AG08396 (cell line): ENCODE measurements at places on chromosomes 1 and 21.
A peak's percentile ranks its signal among the peaks of the same experiment; 100 is the strongest.

DNA sequence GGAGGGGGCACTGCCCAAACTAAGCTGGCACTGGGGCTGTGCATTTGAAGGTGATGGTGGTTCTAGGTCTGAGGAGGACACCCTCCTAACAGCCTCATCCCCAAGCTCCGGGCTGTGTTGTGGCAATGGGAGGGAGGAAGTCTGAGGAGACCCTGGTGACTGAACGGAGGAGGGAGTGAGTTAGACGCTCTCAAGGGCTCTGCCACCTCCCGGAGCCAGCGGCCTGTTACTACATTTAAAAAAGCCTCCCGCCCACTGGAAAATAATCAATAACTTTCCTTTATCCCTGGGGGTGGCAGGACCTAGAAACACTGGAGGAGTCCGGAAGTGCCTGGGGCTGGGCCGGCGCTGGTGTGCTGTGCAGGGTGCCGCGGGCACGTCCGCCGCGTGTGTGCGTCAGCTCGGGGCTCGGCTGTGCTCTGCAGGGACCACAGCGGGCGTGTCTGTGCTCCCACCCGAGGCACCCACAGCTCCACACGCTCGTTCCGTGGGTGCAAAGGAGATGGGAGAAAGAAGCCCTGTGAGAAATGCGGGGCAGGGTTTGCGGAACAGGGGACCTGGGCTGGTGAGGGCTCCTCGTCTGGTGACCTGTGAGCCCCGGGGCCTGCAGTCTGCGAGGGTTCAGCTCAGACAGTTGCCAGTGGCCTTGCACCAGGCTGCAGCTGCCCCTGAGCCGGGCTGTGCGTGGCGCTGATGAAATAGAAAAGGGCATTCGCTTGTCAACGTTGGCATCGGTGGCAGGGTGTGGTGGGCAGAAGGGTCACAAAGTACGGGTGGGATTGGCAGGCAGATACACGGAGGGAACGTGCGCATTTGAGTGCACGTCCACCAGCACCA lies 5.3 kb downstream of the SAMD11 start:
- DNase-seq, result no peak

DNA sequence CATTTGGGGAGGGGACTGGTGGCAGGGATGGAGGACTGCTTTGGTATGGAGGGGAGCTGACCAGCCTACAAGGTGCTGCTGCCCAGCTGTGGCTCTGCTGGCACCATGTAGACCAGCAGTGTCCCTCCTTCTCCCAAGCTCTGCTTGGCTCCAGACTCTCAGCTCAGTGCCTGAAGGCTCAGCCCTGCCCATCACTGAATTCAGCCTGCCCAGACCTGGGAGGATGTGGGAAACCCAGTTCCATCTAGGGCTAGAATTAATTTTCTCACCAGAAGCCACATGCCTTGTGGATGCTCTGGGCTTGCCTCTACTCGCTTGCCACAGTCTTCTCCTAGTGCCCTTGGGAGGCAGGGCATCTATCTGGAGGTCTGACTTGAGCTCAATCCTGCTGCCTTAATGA lies 195.0 kb upstream of the EDN2 start:
- DNase-seq, result no peak

- DNase-seq, result peak; percentile 8
These were observed 710 bp upstream of the PALMD start for GRCh38 chr1:99645203-99645602.

DNA sequence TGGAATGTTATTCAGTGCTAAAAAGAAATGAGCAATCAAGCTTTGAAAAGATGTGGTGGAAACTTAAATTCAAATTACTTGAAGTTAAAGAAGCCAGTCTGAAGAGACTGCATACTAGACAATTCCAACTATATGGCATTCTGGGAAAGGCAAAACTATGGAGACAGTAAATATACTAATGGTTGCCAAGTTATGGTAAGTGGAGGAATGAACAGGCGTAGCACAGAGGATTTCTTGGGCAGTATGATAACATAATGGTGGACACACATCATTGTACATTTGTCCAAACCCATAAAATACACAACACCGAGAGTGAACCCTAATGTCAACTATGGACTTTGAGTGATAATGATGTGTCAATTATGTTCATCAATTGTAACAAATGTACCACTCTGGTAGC lies 21.1 kb upstream of the SELP start:
- DNase-seq, result no peak

- no peak for DNase-seq
These were observed 4.3 kb downstream of the MCL1 start for GRCh38 chr1:150575072-150575489.
